MM.1S (cell line): ENCODE measurements at places on chromosomes 5 and 9.

DNA sequence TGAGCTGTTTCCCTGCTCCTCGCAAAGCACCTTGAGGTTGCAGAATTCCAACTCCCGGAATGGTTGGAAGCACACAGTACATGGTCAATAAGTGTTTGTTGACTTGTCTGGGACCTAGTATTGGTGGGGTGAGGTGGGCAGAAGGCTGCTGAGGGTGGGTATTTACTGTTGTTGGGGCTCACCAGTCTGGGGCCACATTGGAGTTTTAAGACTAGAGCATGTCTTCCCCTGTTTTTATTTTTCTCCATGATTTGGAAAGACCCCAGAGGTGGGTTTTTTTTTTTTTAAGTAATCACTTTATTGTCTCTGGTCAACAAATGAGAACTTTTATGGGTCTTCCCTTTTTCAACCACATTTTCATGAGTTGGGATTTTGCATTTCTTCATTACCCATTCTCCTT lies 55.1 kb downstream of the IRF1 start:
- H3K27me3 ChIP-seq = no peaks in the 10 kb centered on the region
- no peak overlapping the region for H3K4me3 ChIP-seq
- H3K36me3 ChIP-seq = 0 out of 2 replicates have a peak, but pooled peaks cover 5% of the 10 kb centered on the region
- H3K27ac ChIP-seq = no peak overlapping the region
- no peak for DNase-seq

DNA sequence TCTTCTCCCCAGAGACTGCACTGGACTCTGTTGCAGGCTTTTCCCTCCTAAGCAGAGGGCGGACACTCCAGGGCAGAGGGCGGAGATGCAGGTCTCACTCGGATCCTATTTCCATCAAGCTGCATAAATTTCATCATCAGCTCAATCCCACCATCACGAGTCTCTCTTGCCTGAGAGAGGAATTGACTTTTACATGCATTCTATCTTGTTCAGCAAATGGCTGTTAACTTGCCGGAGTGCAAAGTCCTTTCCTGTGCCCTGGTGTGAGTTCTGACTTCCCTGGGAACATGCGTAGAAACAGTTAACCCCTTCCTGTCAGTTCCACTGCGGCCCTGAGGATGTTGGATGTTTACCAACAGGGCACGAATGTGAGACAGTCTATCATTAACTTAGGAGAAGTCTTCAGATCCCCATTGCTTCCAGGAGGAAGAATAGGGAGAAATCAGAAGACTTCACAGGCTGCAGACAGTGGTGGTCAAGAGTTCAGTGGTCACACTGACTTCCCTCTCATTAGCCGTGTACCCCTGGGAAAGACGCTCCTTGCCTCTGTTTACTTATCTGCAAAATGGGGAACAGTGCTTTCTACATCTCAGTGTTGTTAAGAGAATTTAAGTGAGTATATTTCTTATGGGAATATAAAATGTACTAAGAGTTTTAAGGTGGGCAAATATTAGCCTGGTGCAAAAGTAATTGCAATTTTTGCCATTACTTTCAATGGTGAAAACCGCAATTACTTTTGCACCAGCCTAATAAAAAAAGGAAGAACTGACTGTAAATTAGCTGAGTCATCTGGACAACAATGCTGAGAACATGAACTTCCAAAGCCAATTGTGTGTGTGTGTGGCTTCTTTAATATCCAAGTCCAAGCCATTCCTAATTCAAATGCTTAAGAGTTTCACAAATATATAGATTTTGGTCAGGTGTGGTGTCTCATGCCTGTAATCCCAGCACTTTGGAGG lies 248.0 kb downstream of the DRD1 start:
- no peak overlapping the region for H3K27ac ChIP-seq
- no peaks in the 10 kb centered on the region for H3K4me1 ChIP-seq
- no peak overlapping the region for H3K4me3 ChIP-seq
- DNase-seq = no peak
- H3K36me3 ChIP-seq = no peaks in the 10 kb centered on the region
- no peaks in the 10 kb centered on the region for H3K27me3 ChIP-seq

GRCh38 chr9:121658166-121658565 lies 6.7 kb downstream of the DAB2IP start:
- no peak overlapping the region for H3K4me3 ChIP-seq
- H3K4me1 ChIP-seq = no peaks in the 10 kb centered on the region
- H3K27ac ChIP-seq = no peak overlapping the region

DNA sequence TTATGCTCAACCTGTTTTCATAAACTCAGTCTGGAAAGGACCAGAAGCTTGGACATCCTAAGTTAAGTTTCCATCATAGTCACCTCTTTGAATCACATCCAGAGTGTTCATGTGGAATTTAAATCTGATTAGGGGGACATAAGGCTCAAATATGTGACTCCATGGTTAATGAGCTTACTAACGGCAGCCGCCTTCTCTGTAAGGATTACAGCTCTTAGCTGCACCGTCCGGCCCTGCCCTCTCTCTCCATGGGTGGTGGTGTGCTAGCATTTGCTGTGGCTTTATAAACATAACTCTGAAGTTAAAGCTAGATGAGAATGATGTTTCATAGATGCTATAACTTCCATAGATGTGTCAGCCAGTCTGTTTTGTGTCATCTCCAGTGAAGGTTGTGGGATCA lies 156.5 kb downstream of the TRIO start:
- H3K36me3 ChIP-seq = no peaks in the 10 kb centered on the region
- DNase-seq = no peak
- H3K4me1 ChIP-seq = no peaks in the 10 kb centered on the region

DNA sequence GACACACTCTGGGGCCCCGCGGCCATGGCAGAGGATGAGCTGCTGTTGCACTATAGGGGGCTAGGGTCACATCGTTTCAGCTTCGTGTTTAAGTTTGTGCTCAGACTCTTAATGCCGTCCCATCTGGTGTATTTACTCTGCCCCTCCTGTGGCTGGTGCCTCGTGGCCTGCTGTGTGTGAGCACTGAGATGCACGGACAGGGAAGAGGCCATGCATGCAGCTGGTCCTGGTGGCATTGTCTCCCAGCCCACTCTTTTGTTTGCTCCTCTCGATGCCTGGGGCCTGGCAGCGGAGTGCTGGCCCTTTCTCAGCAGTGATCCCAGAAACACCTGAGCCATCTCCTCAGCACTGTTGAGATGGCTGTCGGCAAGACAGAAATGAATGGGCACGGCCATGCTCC lies 30.0 kb upstream of the PHF2 start:
- no peak overlapping the region for H3K4me3 ChIP-seq
- H3K27me3 ChIP-seq = no peaks in the 10 kb centered on the region
- DNase-seq = no peak

- H3K4me3 ChIP-seq = no peak overlapping the region
- H3K27me3 ChIP-seq = no peaks in the 10 kb centered on the region
- H3K4me1 ChIP-seq = peaks cover 7% of the 10 kb centered on the region; the same call in 1 of the 2 replicates
- H3K27ac ChIP-seq = peak overlapping the region; percentile 19; the same call in 1 of the 2 replicates
- H3K36me3 ChIP-seq = no peaks in the 10 kb centered on the region
These were observed 41.7 kb upstream of the CLINT1 start for GRCh38 chr5:157900644-157901043.

DNA sequence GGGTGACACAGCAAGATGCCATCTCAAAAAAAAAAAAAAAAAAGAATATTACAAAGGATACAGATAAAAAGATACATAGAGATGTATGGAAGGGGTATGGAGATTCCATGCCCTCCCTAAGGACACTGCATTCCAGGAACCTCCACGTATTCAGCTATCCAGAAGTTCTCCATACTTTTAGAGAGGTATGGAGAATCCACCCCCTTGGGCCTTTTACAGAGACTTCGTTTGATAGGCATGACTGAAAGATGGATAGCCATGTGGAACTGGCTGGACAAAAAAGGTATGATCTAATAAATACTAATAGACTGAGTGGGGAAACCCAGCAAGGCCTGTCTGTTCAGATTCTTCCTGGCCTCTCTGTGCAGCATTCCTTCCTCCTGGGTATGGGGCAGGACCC lies 56.6 kb upstream of the DMRT1 start:
- H3K4me1 ChIP-seq = no peaks in the 10 kb centered on the region
- no peak overlapping the region for H3K4me3 ChIP-seq
- no peak for DNase-seq
- H3K27ac ChIP-seq = no peak overlapping the region
- H3K36me3 ChIP-seq = no peaks in the 10 kb centered on the region

DNA sequence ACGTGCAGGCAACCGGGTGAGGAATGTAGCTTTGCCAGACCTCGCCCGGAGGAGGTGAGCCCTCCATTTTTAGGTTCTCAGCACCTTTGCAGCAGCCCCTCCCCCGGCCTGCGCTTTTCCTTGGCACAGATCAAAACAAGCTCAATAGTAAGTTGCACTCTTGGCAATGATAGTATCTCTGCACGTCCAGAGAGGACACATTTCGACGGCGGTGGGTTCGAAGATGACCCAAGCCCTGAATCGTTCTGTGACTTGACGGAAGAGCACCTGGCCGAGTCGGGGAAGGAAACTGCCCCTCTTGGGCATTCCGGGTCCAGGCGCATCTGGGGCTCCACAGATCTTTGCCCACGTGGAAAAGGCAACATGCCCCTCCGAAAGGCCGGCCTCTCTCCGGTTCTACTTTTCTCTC lies 904 bp downstream of the GDNF start:
- H3K27me3 ChIP-seq = no peaks in the 10 kb centered on the region

DNA sequence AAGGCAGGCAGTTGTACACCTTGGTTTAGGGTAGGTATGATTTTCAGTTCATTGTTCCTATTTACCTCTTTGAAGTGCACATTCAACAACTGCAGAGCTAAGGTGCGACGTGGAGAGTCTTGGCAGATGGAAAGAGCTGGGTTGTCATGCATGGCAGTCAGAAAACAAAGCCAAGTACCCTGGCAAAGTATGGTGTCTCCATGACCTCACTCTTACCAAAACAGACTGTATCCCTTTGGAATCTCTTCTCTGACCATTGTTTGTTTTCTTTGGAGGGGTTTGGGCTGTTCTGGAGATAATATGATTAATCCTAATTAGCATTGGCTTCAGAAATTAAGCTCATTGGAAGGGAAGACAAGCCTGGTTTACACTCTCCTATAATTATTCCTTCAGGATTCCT lies 665.7 kb downstream of the DNAH5 start:
- DNase-seq = no peak
- no peaks in the 10 kb centered on the region for H3K4me1 ChIP-seq
- no peak overlapping the region for H3K27ac ChIP-seq
- H3K27me3 ChIP-seq = no peaks in the 10 kb centered on the region
- H3K36me3 ChIP-seq = no peaks in the 10 kb centered on the region

- H3K27me3 ChIP-seq = no peaks in the 10 kb centered on the region
- no peak overlapping the region for H3K4me3 ChIP-seq
- no peaks in the 10 kb centered on the region for H3K4me1 ChIP-seq
These were observed 511.2 kb downstream of the SEMA5A start for GRCh38 chr5:9034649-9035048.

- no peak overlapping the region for H3K27ac ChIP-seq
- no peak overlapping the region for H3K4me3 ChIP-seq
- no peaks in the 10 kb centered on the region for H3K27me3 ChIP-seq
These were observed 19.5 kb downstream of the MAP1B start for GRCh38 chr5:72126796-72127195.
